GM23338 (cell line): ENCODE measurements at places on chromosomes 5 and 9. TPM values are rescaled to one million over a fixed set of nuclear protein-coding genes. Genes with fewer than 3 reads are reported as not detected.

The FAM153A gene
- not detected in 2 replicates for total RNA-seq

The PCDHB13 gene
- 2.4 and 3.5 TPM in 2 replicates for total RNA-seq

The CYLC2 gene
- not detected in 2 replicates for total RNA-seq

GRCh38 chr5:154690488-154690887, 64.7 kb upstream of the LARP1 start:
- no peak overlapping the region for H3K4me3 ChIP-seq
- H3K36me3 ChIP-seq, result no peaks in the 10 kb centered on the region
- peak; percentile 48 for DNase-seq
- peaks cover 29% of the 10 kb centered on the region for H3K4me1 ChIP-seq
- peak overlapping the region; percentile 70; the same call in 1 of the 2 replicates for H3K27ac ChIP-seq

The OBP2B gene
- total RNA-seq, result not detected in 2 replicates

DNA sequence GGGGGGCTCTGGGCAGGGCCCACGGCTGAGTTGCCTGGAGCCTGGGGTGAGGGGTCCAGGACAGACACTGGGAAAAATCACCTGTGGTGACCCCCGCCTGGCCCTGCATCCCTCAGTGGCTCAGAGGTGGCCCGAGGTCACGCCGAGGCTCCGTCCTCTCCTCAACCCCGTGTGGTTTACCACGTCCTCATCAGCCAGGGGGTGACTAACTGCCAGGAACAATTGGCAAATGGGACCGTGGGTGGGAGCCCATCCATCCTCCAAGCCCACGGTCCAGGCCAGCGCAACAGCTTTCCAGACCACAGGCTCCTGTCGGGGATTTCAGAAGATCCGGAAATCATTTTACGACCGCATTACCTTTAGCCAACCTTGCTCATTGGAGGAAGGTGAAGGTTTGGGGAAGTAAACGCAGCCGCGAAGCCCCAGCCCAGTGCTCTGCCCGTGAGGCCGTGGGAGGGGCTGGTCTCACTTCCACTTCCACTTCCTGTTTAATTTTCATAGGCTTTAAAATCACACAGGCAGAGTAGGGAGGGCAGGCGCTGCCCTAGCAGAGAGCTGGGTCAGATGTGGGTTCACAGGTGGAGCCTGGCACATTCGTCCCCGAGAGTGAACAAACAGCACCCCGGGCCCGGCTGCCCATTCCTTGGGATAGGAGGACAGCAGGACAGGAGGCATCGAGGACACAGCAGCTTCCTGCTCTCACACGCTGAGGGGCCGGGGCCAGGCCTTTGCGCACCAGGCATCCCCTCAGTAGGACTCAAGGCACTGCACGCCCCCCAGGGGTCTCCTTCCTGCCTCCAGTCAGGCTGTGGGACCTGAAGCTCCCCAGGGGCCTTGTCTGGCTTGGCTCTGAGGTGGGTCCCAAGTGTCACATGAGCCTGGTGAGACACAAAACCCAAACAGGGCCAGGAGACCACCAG, 19.8 kb upstream of the SLC9A3 start:
- no peaks in the 10 kb centered on the region for H3K36me3 ChIP-seq
- no peaks in the 10 kb centered on the region for H3K27me3 ChIP-seq
- H3K4me3 ChIP-seq, result no peak overlapping the region
- DNase-seq, result no peak
- no peak overlapping the region for H3K27ac ChIP-seq

DNA sequence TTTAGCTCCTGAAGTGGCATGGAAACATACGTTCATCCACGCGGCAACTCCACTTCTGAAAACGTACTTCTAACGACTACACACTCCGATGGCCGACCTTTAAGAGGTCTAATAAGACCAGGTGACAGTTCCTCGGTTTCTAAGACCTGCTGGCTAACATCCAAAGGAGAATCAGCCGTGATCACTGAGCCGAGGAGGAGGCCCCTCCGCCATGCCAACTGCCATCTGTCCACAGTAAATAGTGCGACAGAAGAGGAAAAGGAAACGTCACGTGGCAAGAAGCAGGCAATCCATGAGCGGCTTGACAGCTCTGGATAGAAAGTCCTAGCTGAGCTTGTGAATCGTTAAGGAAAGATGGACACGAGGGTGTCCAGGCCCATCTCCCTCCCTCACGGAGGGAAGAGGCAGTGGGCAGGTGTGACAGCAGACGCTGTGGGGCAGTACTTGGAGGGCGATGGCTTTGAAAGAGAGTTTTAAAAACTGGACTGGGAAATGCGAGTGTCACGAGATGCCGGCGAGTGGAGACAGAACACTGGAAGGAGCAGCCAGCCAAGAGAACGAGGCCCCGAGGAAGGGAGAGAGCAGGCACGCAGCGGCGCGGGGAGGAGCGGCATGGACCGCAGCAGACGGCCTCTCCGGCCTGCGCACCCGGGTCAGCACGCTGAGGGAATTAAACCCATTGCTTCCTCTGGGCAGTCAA, 66.7 kb upstream of the TBC1D9B start:
- H3K4me1 ChIP-seq, result no peaks in the 10 kb centered on the region
- H3K4me3 ChIP-seq, result no peak overlapping the region
- H3K27me3 ChIP-seq, result no peaks in the 10 kb centered on the region
- H3K36me3 ChIP-seq, result peaks cover 11% of the 10 kb centered on the region
- DNase-seq, result no peak

DNA sequence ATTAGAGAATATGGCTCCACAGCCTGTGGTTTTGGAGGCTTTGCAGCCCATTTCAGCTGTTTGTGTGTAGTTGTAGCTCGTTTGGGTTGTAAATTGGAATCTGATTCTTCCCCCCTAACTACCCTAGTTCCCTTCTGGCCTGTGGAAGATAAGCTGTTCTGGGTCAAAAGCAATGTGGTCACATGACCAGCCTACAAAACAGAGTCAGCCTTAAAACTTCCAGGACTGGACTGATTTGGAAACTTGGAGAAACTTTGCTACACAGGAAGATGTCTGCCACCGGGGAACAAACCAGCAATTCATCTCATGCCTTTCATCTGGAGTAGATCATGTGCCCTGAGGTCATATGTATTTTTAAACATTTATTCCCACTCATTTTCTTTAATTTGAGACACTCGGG, 83.8 kb downstream of the DAPK1 start:
- no peak overlapping the region for H3K4me3 ChIP-seq
- peaks cover 6% of the 10 kb centered on the region for H3K4me1 ChIP-seq
- H3K36me3 ChIP-seq, result no peaks in the 10 kb centered on the region; the same call in 1 of the 2 replicates
- no peak overlapping the region for H3K27ac ChIP-seq

The HTR4 gene
- total RNA-seq, result 0.10 TPM in 1 of 2 replicates, not detected in the other

DNA sequence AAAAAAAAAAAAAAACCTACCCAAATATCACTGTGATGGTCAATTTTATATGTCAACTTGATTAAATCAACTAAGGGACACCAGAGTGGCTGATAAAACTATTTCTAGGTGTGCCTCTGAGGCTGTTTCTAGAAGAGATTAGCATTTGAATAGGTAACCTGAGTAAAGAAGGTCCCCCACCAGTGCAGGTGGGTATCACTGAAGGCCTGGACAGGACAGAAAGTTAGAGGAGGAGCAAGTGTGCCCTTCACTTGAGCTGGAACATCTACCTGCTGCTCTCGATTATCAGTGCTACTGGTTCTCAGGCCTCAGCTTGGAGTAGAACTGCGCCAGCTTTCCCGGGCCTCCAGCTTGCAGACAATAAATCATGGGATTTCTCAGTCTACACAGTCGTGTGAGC, 88.7 kb downstream of the TLE1 start:
- H3K27me3 ChIP-seq, result no peaks in the 10 kb centered on the region
- peak overlapping the region; percentile 27; the same call in 1 of the 2 replicates for H3K4me3 ChIP-seq
- H3K36me3 ChIP-seq, result peaks cover 7% of the 10 kb centered on the region; the same call in 1 of the 2 replicates
- 0 out of 2 replicates have a peak overlapping the region, but pooled peaks have one; percentile 61 for H3K27ac ChIP-seq

GRCh38 chr9:134156564-134157377, 7.6 kb downstream of the RNU6ATAC start:
- no peak overlapping the region for H3K27ac ChIP-seq
- peaks cover 19% of the 10 kb centered on the region for H3K36me3 ChIP-seq
- no peaks in the 10 kb centered on the region for H3K4me1 ChIP-seq
- no peaks in the 10 kb centered on the region for H3K27me3 ChIP-seq
- no peak for DNase-seq

- DNase-seq, result no peak
- H3K27ac ChIP-seq, result no peak overlapping the region
- H3K4me3 ChIP-seq, result no peak overlapping the region
- H3K36me3 ChIP-seq, result no peaks in the 10 kb centered on the region
- no peaks in the 10 kb centered on the region for H3K27me3 ChIP-seq
Observed at GRCh38 chr5:159861086-159861485, 55.2 kb upstream of the ADRA1B start.

DNA sequence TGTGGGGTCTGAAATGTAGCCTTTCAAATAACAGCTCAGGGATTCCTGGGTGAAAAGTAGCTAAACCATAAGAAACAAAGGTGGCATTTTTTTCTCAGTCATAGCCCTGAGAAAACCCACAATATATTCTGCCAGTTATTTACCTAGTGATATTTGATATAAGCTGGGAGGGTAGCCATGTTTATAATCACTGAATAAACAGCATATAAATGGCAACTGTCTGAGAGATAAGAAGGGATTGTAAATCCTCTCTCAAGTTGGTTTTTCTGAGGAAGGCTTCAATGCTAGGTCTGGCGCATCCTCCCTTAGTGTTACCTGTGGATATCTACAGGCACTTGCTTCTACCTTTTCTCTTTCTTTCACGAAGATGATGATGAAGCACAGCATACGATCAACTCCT, 1080.5 kb upstream of the DMAC1 start:
- no peak overlapping the region for H3K27ac ChIP-seq
- no peaks in the 10 kb centered on the region for H3K36me3 ChIP-seq
- H3K4me3 ChIP-seq, result no peak overlapping the region
- DNase-seq, result no peak
- 0 out of 2 replicates have a peak, but pooled peaks cover 5% of the 10 kb centered on the region for H3K4me1 ChIP-seq

DNA sequence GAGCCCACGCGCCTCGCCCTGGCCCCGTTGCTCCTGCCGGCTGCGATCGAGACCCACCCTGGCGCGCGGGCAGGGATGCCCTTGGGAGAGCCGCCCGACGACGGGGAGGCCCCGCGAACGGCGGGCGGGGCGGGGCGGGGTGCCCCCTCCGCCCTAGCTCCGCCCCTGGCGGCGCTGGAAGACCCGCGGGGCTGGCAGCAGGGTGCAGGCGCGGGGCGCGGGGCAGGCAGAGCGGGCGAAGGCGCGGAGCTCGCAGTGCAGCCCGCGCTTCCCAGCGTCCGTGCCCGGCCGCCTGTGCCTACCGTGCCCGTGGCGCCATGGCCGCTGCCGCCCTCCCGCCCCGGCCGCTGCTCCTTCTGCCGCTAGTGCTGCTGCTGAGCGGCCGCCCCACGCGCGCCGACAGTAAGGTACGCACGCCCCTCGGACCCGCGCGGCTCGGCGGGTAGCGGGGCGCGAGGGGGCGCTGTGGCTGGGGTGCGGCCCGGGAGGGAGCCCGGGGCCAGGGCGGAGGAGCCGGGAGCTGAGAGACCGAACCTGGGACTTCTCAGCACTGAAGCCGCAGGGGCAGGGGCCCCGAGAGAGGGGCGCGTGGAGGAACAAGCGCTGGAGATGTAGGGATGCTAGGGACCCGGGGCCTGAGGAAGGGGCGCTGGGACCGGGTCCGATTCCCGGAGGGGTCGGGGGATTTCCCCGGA, at the start of gene OLFML2A:
Gene OLFML2A, plus strand, starts transcription at position 180 of the 695 bp plus-strand sequence. Its CDS starts 138 bp downstream, at position 318.
- H3K36me3 ChIP-seq, result no peaks in the 10 kb centered on the region; the same call in 1 of the 2 replicates
- no peak within 1 kb of the TSS for H3K27ac ChIP-seq
- DNase-seq, result peak; percentile 74
- H3K4me3 ChIP-seq, result peak within 1 kb of the TSS; percentile 73

DNA sequence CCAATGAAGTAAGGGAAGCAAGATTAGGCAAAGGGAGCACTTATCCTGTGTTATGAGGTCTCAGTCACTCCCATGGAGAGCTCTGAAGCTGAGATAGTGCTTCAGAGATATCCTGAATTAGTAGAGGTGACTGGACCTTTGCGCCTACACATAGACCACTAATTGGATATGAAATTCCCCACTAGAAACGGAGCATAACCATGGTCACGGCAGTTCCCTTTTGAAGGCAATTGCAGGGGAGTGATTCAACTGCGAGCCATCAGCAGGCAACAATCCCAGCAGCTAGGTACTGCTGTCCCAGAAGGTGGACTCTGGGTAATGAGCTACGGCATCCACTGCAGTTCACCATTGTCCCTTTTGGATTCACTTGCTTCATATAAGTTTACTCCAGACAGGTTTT, 267.7 kb upstream of the RASA1 start:
- no peak overlapping the region for H3K4me3 ChIP-seq
- DNase-seq, result no peak
- H3K27ac ChIP-seq, result no peak overlapping the region
- no peaks in the 10 kb centered on the region for H3K4me1 ChIP-seq

DNA sequence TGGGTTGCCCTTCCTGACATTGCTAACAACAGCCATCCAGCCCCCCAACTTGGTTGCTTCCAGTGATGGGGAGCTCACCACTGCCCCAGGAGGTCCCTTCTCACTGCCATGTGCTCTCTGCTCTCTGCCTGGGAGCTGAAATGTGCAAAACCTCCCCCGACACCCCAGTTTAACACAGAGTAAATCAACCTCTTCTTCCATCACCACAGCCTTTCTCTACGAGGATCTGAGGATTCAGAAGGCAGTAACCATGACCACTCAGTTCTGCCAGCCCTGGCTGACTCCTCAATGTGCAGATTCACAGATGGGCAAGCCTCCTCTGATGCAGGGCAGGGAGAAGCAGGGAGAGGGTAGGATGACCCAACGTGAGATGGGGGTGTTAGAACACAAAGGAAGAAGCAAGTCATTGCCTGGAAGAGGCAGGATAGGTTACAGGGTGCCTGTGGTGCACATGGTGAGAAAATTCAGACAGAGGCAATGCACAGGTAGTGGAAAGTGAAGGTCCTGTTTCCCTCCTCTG, 185.0 kb downstream of the DAB2IP start:
- no peak for DNase-seq
- H3K4me3 ChIP-seq, result no peak overlapping the region
- peaks cover 9% of the 10 kb centered on the region; the same call in 1 of the 2 replicates for H3K4me1 ChIP-seq
- no peaks in the 10 kb centered on the region for H3K27me3 ChIP-seq
- no peaks in the 10 kb centered on the region for H3K36me3 ChIP-seq
- no peak overlapping the region for H3K27ac ChIP-seq

DNA sequence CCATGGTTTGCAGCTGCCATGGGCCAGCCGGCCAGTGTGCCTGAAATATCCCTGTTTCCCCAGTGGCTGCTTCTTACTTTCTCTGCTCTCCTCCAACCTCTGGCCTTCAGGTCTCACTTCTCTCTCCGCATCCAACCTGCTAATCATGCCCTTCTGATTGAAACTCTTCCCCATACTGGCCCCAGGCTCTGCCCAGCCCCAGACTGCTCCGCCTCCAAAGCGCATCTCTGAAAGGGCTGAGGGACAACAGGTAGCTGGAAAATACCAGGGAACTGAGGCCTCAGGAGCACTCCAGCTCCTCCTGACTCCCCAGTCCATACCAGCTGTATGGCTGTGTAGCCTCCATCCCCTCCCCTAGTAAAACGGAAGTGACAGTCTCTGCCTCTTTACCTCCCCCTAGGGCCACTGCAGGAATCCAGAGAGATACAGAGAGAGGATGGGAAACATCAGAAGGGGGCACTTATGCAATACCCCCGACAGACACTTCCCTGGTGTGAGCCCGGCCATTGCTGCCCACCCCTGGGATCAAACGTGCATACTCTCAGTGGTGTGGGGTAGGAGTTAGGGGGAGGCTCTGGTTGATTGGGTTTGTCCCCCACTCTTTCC, 34.2 kb downstream of the PAX5 start:
- no peak overlapping the region for H3K4me3 ChIP-seq
- H3K27me3 ChIP-seq, result peaks cover 71% of the 10 kb centered on the region
- no peaks in the 10 kb centered on the region; the same call in 1 of the 2 replicates for H3K36me3 ChIP-seq
- peaks cover 33% of the 10 kb centered on the region for H3K4me1 ChIP-seq
- DNase-seq, result peak; percentile 55
- H3K27ac ChIP-seq, result no peak overlapping the region

The SNX24 gene
- 22.7 and 27.5 TPM in 2 replicates for total RNA-seq

The HTR1A gene
- 2.3 and 4.7 TPM in 2 replicates for total RNA-seq
